Activated CD4-positive, alpha-beta memory T cell treated with anti-CD3 and anti-CD28 coated beads, Interleukin-2, amount 10 ng/mL, durations not matched to agents 7 days and 5 days (primary cell): ENCODE measurements at places on chromosomes 4 and X. TPM values are rescaled to one million over a fixed set of nuclear protein-coding genes. Genes with fewer than 3 reads are reported as not detected.
A peak's percentile ranks its signal among the peaks of the same experiment; 100 is the strongest.

- DNase-seq, result peak; percentile 47
These were observed 45.9 kb upstream of the PGM2 start for GRCh38 chr4:37780444-37781130.

- DNase-seq, result peak; percentile 55
These were observed 217.6 kb downstream of the PTTG2 start for GRCh38 chr4:38177641-38178391.

- DNase-seq, result no peak
These were observed 38.5 kb downstream of the AGA start for GRCh38 chr4:177403746-177404145.

GRCh38 chrX:153871946-153872878 is 13.8 kb downstream of the L1CAM start:
- DNase-seq, result no peak

DNA sequence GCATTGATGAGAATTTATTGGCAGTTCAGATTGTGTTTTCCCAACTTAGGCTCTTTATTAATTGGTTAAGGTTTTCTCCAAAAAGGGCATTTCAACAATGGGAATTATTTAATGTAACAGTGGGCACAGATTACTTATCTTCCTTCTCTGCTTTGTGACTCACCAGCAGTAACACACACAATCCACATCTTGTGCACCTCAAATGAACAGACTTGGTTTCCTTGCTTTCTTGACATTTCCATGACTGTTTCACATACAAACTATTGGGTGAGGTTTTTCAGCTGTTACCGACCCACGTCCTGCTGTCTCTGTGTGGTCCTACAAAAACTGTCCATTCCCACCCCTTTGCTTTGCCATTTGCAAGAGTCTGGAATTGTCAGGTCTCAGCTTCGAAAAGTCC is 38.1 kb downstream of the CCNI start:
- DNase-seq, result no peak

- no peak for DNase-seq
These were observed 123.5 kb upstream of the BMPR1B start for GRCh38 chr4:94634271-94634670.

DNA sequence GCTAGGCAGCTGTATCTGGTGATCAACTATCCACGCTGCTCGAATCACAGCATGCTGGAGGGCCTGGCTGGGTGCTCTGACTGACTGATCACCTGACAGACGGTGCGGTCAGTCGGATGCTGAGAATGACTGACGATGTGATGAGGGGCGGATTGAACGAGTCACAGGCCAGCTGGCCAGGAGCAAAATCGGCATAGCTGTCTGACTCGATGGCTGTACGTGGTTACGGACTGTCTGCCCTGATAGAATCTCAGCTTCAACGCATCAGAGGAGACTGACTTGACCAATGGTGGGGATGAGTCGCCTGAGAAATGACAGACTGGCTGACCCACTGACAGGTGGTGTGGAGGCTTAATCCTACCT is 1.0 kb upstream of the SUV39H1 start:
- DNase-seq, result no peak

GRCh38 chr4:105426187-105426897 is 47.5 kb downstream of the PPA2 start:
- no peak for DNase-seq

- DNase-seq, result no peak
These were observed 5.7 kb downstream of the SLC6A8 start for GRCh38 chrX:153693216-153694086.

DNA sequence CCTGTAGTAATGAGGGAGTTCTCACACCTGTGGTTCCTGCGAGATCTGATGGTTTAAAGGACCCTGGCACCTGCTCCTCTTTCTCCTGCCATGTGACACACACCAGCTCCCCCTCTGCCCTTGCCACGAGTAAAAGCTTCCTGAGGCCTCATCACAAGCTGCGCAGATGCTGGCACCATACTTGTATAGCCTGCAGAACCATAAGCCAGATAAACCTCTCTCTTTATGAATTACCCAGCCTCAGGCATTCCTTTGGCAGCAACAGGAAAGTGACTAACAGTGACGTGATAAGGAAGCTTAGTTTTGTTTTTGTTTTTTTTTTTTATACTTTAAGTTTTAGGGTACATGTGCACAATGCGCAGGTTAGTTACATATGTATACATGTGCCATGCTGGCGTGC is 130.9 kb downstream of the AFAP1 start:
- DNase-seq, result no peak

DNA sequence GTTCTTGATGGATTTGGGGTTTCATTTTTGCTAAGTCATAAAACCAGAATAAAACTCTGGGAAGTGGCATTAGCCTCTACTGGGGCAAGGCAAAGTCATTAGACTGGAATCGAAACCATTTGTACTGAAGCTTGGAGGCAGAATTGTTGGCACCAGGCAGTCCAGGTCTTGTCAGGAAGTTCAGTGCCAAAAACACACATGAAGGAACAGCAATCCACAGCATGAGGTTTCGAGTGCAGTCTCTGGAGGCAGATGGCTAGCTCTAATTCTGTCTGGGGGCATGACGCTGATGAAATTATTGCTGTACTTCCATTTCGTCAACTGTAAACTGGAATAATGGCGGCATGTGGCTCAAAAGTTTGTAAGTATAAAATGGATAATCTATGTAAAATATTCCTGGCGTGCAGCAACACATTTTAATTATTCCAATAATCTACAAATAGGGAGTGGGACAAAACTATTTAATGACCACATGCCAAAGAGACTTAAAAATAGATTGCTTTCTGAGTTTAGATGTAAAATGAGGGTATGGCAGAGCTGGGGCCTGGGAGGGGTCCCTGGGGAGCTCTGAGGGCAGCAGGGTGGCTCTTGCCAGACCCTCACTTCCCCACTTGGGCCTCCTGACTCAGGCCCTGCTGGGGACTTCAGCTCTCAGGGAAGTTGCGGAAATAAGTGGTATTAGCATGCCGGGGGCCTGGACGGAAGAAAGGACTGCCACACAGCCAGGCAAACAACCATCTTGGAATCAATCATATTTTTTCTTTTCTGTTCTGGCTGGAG is 18.8 kb upstream of the CENPU start:
- DNase-seq, result no peak

DNA sequence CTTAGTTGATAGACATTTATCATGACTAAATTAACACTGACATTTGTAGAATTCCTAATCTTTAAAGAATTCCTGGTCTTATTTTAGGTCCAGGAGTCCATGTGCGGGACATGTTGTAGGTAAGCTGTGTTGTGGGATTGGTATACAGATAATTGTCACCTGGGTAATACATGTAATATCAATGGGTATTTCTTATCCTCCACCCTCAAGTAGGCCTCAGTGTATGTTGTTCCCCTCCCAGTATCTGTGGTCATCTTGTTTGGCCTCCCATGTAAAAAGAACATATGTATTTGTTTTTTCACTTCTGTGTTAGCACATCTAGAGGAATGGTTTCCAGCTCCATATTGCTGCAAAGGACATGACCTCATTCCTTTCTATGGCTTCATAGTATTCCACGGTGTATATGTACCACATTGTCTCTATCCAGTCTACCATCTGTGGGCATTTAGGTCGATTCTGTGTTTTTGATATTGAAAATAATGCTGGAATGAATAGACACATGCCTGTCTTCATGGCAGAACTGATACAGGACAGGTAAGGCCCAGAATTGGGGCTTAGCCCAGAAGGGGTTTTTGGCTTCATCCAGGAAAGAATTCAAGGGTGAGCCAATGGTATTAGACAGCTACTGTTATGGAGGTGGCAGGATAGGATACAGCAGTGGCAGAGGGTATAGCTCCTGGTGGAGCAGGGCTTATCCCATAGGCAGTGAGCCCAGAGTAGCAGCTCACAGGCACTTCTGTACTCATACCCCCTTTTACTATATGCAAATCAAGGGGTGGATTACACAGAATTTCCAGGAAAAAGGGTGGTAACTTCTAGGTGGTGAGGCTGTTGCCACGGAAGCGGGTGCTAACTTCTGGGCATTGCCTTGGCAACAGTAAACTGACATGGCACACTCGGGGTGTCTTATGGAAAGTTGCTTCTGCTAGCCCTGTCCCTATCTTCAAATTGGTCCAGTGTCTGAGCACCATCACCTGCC is 66.1 kb upstream of the WDR1 start:
- peak; percentile 65 for DNase-seq

GRCh38 chrX:54288277-54288676 is 69.6 kb downstream of the WNK3 start:
- DNase-seq, result no peak

Gene ODAPH
- 3.5 TPM for total RNA-seq

Gene DCHS2
- not detected for total RNA-seq

Gene PPM1K
- total RNA-seq, result 101 TPM

Gene ALPK1
- 12.3 TPM for total RNA-seq
